DMS53 (cell line): ENCODE measurements at places on chromosomes 2 and 18.
A peak's percentile ranks its signal among the peaks of the same experiment; 100 is the strongest.

GRCh38 chr18:74351354-74351753 lies 35.7 kb downstream of the C18orf63 start:
- DNase-seq = peak; percentile 27

- DNase-seq = peak; percentile 88
These were observed 1.2 kb upstream of the CABLES1 start for GRCh38 chr18:23133860-23134779.

- peak; percentile 61 for DNase-seq
These were observed 5.0 kb downstream of the SFTPB start for GRCh38 chr2:85662899-85663593.

DNA sequence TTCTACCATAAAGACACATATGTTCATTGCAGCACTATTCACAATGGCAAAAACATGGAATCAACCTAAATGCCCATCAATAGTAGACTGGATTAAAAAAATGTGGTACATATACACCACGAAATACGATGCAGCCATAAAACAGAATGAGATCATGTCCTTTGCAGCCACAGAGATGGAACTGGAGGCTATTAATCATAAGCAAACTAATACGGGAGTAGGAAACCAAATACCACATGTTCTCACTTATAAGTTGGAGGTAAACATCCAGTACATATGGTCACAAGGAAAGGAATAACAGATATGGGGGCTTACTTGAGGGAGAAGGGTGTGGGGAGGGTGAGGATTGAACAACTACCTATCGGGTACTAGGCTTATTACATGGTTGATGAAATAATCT lies 7.7 kb downstream of the HMSD start:
- DNase-seq = no peak

DNA sequence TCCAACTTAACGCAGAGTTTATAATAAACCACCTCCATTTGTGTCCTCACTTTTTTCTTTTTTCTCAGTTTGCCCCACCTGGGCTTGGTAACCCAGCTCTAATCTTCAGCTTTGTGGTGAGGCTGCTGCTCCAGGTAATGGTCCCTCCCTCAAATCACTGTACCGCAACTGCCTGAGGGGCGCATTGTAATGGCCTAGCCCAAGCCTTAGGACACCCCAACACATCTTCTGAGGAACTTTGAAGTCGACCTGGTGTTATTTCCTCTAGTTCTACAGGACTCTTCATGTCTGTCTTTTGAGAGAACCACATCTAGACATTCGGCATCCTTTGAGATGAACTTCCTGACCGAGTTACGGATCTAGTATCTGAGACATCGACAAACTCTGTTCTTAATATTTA lies 99.7 kb downstream of the PLEKHM3 start:
- DNase-seq = no peak
